ENCODE measurements at places on chromosomes 1 and 21.
A peak's percentile ranks its signal among the peaks of the same experiment; 100 is the strongest.

DNA sequence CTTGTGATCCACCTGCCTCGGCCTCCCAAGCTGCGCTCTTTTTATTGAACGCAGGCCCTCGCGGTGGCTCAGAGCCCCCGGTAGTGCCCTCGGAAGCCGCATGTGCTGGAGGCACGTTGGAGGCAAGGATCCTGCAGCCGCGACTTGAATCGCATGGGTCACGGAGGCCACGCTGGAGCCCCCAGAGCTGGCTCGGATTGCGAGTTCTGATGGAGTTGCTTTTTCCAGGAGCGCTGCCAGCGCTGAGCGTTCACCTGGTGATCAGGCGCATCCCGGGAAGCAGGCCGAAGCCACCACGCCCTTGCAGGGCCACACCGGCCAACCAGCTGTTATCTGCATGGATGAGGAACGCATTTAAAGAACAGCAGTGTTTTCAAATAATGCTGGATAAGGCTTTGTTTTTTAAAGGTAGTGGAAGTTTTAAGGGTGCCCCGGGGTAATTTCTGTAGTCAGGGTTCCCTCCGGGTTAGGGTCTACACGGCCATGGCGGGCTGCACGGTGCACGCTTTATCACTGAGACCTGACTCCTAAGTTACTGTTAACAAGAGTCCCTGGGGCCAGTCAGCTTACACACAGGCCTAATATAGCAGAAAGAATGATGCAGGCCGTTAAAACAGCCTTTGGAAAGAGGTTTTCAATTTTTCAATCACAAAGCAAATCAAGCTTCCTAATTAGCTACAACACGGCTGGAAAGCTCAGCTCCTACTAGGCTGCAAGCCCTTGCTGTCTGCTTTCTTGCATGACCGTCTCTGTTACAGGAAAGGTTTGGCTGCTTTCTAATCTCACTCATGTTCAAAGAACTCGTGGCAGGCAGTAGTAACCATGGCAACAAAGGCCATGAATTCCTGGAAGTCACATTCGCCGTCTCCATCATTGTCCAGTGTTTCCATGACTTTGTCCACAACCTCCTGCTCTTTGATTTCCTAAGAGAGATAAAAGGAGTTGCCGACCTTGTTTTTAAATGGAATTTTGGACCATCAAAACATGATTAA, 6.0 kb downstream of the S100B start:
- peak; percentile 87 for DNase-seq

DNA sequence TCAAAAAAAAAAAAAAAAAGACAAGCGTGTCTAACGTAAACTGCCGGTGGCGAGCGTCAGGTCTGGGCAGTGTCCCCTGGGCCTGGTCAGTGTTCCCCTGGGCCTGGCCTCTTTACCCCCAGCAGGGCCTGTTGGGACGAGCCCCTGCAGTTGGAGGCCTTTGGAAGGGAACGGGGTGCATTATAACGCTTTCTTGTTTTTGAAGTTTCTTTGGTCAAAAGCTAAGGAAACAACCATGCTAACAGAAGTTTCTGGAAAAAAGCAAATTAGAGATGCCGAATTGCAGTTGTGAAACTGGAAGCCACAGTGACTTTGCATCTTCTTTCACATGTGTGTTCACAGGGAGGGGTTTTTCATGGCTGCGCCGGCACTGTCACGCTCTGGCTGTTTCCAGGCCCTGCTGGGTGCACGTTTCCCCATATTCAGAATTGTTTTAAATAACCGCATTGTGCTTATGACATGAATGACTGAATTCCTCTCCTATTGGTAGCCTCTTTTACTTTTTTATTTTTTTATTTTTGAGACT, 16.0 kb downstream of the RRP1 start:
- no peak for DNase-seq

DNA sequence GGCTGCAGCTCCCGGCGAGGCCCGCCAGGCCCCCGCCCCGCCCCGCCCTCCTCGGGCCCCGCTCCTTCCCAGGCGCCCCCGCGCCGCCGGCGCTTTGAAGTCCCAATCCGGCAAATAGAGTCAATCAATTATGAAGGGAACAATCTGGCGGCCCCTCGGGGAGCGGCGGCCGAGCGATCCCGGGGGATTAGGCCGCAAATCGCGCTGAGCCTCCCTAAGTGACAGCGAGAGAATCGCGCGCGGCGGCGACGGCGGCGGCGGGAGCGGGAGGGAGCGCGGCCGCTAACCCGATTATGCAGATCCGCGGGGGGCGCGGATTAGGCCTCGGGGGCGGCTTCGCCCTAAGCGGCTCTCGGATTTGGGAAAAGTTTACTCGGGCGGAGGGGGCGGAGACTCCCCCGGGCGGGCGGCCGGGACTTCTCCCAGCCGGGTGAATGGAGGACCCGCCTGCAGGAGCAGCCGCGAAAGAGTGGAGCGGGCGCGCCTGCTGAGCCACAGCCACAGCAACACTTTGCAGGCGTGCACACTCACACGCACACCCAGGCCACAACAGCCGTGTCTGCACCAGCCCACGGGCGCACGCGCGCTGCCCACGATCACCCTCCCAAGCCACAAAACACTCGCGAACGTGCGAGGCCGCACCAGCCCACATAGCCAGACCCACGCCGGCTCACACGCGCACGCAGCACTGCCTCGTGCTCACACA, 23.0 kb upstream of the DMBX1 start:
- DNase-seq, result peak; percentile 74

- no peak for DNase-seq
Observed at GRCh38 chr1:160860840-160861505, 1.7 kb downstream of the CD244 start.

DNA sequence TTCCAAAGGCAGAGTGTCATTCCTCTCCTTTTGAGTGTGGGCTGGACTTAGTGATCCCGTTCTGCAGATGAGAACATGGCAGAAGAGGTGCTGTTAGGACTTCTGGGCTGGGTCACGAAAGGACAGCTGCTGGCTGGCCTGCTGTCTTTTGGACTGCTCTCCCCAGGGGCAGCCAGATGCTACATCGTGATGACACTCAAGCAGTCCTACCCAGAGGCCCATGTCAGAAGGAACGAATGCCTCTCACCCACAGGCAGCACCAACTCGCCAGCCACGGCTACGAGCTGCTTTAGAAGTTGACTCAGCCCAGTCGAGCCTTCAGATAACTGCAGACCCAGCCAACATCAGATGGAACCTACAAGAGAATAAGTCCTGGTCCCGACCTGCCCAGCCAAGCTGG, 156.5 kb downstream of the KCNJ6 start:
- DNase-seq, result no peak

- DNase-seq, result no peak
Observed at GRCh38 chr1:155933591-155934096, 569 bp downstream of the KHDC4 start.

GRCh38 chr1:84619383-84620102, 45.3 kb upstream of the CTBS start:
- DNase-seq, result peak; percentile 70

- no peak for DNase-seq
Observed at GRCh38 chr1:103945774-103946173, 196.1 kb downstream of the AMY1C start.

DNA sequence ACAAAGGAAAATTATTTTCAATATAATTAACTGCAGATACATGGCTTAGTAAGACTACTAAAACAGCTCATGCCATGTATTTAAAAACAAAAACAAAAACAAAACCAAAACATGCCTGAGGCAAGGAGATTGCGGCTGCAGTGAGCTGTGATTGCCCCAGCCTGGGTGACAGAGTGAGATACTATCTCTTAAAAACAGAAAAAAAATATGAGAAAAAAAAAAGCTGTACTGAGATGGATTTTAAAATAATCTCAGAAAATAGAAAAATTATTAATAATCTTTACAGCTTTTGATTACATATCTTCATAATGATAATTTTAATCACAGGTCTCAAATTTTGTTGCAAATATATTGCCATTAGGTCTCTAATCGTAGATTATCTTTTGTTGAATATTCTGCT, 24.0 kb upstream of the LIN9 start:
- no peak for DNase-seq
